Stimulated activated CD8-positive, alpha-beta memory T cell treated with anti-CD3 and anti-CD28 coated beads, Interleukin-7, amount 100 ng/mL, for 4 hours (primary cell): ENCODE measurements at places on chromosomes 2 and 18.

- no peak for DNase-seq
Measured at GRCh38 chr2:85111819-85112281, 21.3 kb upstream of the TCF7L1 start.

DNA sequence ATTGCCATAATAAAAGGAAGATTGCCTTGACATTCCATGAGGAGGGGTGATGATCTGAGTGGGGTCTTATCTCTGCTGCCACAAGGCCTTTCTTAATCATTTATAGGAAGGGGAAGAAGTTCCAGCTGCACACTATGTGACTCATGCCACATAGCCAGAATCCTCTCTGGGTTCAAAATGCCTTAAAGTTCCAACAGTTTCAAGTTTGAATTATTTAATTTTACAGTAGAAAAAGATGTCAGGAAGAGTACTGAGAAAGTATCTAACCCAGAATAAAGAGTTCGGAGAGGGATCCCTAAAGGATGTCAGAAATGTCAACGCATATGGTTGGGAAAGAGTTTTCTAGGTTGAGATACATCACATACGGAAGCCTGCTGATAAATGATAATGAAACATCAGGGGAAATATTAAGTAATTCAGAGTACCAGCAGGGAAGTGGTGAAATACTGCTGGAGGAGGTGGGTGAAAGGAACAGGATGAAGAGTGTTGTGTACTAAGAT is 999.9 kb downstream of the TSN start:
- no peak for DNase-seq

DNA sequence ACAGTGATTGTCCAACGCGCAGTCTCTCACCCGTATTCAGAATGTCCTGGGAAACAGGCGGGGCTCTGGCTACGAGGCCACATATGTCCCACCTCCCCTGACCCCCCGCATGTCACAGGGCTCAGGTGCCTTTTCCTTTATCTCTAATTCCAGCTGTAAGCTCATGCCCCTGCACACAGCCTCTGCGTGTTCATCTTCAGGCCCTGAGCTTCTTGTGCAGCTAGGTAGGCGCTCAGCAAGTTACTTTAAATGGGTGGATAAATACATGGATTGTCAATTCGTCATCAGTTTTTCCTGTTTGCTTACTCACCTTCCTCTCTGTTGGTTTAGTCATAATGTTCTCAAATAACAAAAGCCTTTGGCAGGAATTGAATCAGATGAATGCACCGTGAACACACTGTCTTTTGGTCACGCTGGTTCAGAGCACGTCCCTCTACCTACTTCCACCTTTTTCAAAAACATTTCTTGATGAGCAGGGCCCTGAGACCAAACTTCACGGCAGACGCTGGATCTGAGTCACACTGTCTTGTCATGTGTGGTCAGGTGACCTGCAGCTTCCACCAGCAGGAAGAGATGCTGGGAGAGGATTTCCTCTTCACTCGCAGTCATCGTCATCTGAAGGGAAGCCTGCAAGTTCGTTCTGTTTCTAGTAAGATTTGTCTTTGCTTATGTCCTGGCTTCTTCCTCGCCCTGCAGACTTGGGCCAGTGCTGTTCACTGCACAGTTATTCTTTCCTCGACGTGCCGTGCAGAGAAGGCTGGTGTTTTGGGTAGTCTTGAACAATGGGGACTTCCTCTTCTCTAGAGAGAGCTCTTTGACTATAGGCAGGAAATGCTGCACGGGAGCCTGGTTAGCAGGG is 138.1 kb downstream of the PTGR3 start:
- peak; percentile 57 for DNase-seq

- DNase-seq, result no peak
Measured at GRCh38 chr2:204692790-204693189, 147.5 kb downstream of the PARD3B start.

DNA sequence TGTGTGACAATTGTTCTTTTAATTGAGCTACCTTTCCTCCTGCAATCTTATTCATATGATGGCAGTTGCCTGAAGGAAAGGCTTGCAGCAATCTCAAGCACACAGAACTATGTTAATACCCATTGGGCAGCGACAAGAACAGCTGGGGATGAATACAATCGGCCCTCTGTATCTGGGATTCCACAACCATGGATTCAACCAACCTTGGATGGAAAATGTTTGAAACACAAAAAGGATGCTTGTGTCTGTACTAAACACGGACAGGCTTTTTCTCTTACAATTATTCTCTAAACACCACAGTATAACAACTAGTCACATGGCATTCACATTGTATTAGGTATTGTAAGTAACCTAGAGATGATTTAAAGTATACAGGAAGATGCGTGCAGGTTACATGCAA is 256.1 kb upstream of the SIX2 start:
- no peak for DNase-seq

- DNase-seq, result no peak
Measured at GRCh38 chr2:205405752-205406151, 276.5 kb upstream of the NRP2 start.

DNA sequence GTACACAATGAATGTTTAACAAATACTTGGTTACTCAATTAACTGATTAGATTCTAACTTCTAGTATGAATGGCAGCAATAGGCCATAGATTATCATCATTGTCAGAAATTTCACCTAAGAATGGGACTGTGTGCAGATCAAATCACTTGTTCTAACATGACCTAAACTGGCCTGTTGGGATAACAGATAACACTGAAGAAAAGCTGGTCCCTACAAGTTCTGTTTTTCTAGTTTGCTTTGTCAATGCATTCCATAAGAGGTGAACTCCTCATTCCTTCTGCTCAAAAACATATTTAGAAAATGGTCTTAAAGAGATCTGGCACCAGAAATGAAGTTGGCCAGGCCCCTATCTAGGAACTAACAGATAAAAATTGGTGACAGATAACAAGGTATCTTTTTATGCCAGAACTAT is 175.4 kb downstream of the THADA start:
- DNase-seq, result no peak

DNA sequence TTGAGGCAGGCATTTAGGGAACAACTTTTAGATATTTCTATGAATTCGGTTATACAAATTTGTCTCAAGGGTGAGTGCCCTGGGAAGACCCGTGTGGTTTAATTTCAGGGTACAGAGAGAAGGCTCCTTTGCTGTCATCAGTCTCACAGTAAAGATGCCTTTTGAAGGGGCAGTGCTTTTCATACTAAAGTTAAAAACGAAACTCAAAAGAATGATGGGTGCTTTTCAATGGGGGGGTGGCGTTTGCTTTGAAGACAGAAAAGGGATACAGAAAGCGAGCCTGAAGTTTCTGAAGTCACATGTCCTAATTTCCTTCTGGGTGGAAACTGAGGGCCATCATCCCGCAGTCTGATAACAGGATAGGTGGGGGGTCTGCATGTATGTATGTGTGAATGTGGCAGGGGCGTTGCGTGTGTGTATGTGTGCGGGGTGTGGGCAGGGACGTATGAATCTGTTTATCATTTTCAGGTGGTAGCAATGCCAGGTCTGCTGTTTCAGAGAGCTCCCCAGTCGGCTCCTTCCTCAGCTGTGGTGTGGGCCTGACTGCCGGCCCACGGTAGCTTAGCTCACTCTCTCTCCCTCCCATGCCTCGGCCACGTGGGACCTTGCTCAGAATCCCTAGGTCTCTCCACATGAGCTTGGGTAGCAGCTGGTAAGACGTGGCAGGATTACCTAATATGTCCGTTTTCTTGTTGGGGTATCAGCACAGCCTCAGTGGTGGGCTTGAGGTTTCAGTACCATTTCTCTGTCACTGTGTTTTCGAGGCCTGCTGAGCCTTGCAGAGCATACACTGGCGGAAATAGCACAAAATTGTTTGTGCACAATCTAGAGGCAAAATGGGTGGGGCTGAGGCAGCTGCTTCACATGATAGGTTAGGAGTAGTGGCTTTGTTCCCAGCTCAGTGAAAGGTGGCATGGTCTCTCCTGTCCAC is 32.7 kb downstream of the ARHGAP25 start:
- peak; percentile 15 for DNase-seq

DNA sequence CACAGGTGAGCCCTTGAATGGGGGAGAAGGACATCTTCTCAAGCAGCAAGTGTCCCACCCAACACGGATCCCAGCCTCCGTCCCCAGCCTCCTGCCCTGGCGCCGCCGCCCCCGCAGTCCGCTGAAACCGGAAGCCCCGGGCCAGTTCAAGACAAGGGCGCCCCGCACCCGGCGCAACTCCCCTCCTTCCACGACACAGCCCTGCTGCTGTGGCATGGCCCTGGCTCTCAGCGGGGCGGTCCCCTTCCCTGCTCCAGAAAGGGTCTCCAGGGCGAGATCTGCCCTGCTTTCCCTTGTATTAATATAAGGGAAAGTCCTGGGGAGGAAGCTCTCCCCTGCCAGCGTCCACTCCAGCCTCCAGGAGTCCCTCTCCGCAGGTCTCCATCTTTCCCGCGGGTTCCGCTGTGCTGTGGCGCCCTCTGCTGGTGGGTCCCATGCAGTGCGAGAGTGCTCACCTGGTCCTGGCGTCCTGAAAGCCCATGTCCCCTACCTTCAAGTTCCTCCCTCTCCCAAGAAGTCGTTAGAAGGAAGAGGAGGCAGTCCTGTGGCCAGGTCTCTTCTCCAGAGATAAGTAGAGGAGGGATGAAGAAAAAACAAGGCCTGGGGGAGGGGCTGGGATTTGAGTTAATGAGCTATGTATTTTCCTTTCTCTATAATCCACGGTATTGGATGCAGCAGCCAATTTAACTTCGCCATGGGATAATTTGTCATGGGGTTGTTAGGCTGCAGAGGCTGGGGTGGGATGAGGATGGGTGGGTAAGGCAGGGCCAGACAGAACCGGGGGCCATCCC is 176.0 kb downstream of the SMAD2 start:
- DNase-seq, result no peak

GRCh38 chr18:54734059-54734458 is 94.2 kb upstream of the RAB27B start:
- no peak for DNase-seq

- DNase-seq, result no peak
Measured at GRCh38 chr2:204533629-204534370, 11.5 kb upstream of the PARD3B start.

- DNase-seq, result no peak
Measured at GRCh38 chr2:46372475-46372874, 75.3 kb downstream of the EPAS1 start.

DNA sequence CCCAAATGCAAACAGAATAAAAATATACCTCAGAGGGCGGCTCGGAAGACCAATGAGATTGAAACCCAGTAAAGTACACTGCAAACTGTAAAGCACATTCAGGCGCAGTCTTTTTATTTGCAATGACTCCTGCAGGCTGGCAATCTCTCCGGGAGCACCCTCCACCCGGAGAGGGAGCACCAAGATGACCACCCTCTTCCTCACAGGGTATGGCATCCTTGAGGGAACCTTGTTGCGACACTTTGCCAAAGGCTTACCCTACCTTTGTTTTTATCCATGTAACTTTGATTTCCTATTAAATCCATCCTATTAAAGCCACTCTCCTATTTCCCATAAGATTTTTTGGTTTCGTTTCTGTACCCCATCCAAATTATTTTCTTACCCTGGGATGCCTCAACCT is 16.2 kb downstream of the CHST10 start:
- DNase-seq, result no peak

GRCh38 chr2:27314709-27315108 is 6.5 kb upstream of the UCN start:
- DNase-seq, result no peak

GRCh38 chr2:3488855-3489763 is 30.2 kb downstream of the ADI1 start:
- DNase-seq, result no peak

- no peak for DNase-seq
Measured at GRCh38 chr18:45324495-45325113, 290.7 kb upstream of the SLC14A2 start.

DNA sequence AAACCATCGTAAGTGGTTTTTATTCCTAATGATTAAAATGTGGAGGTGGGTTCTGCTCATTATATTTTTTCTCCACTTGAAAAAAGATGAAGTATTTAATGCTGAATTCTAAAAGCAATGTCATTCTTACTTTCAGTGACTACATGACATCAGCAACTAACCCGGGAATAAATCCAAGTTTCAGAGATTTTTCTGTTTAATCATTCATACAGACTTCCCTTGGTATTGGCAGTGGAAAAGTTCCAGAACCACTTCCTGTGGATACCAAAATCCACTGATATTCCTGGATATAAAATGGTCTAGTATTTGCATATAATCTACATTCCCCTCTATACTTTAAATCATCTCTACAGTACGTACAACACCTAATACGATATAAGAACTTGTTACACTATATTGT is 128.6 kb downstream of the ZNF532 start:
- no peak for DNase-seq

DNA sequence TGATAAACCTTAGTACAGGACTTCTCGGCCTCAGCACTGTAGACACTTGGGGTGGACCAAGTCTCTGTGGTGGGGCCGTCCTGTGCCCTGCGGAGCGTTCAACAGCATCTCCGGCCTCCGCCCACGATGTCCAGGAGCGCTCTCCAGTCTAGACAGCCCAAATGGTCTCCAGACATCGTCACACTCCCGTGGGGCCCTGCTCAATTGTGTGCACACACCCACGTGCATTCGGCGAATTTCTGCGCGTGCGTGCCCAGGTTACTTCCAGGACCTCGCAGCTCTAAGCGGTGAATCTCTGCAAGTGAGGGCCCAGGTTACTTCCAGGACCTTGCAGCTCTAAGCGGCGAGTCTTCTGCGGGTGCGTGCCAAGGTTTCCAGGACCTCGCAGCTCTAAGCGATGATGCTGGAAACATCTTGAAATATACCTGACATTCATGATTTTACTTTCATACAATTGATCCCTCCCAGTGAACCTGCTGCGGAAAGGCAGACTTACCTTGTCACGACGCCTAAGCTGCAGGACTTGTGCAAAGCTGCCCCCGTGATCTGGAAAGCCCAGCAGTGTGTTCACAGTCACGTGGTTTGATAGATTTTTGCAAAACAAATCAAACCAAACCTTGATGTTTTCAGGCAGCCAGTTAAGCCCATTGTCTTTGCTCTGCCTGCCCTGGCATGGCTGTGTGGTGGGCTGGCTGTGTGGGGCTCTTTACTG is 16.1 kb upstream of the OTOS start:
- DNase-seq, result no peak

DNA sequence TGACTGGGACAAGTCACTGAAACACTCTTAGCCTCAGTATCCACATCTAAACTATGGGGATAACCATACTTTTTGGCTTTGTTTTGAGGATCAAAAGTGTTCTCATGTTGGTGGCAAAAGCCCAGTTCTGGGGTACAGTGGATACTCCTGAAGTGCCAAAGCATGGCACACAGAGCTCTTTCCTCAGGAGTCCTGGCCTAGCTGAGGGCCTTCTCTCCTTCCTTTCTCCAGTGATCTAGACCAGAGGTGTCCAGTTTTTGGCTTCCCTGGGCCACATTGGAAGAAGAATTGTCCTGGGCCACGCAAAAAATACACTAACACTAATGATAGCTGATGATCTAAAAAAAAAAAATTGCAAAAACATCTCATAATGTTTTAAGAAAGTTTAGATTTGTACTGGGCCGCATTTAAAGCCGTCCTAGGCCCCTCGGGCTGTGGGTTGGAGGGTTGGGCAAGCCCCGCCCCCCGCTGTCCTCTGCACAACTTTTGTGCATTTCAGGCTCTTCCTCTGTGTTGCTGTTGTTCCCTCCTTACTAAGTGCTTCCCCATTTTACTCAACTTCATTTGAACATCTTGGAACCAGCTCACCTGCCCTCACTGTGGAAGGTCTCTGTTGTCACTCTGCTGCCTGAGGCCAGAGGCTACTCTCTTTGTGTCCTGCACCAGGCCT is 337.0 kb downstream of the CYRIA start:
- no peak for DNase-seq

- no peak for DNase-seq
Measured at GRCh38 chr2:37464067-37464466, 119.6 kb downstream of the QPCT start.

GRCh38 chr2:138689705-138690104 is 90.5 kb downstream of the NXPH2 start:
- DNase-seq, result no peak
